ENCODE measurements at places on chromosomes 12 and 14.

GRCh38 chr14:83556746-83557453, 1973.0 kb upstream of the FLRT2 start:
- DNase-seq: no peak

GRCh38 chr12:132700212-132700822, 10.3 kb upstream of the PGAM5 start:
- DNase-seq: no peak

DNA sequence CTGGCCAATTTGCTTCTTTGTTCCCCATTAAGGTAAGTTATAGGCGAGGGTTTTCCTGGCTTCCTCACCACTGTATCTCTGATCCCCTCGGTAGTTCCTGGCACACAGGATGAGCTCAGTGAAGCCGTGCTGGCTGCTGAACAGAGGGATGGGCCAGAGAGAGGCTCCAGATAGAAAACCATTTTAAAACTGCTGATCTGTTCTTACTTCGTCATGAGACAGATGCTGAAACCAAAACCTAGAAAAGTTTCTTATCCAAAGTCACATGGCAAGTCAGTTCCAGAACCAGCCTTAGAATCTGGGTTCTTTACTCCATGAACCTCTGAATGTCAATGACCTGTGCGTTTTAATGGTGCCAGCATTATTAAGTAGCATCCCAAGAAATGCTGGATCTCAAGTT, 76.3 kb upstream of the RIN3 start:
- no peak for DNase-seq

GRCh38 chr12:14279845-14280244, 85.6 kb upstream of the ATF7IP start:
- DNase-seq: no peak
